Activated CD8-positive, alpha-beta memory T cell treated with anti-CD3 and anti-CD28 coated beads, Interleukin-2, amount 10 ng/mL, durations not matched to agents 7 days and 5 days (primary cell): ENCODE measurements at places on chromosomes 1 and 21. TPM values are rescaled to one million over a fixed set of nuclear protein-coding genes. Genes with fewer than 3 reads are reported as not detected.

- DNase-seq, result no peak
- H3K4me1 ChIP-seq, result peaks cover 5% of the 10 kb centered on the region
- H3K27me3 ChIP-seq, result no peaks in the 10 kb centered on the region
- H3K27ac ChIP-seq, result no peak overlapping the region
- H3K36me3 ChIP-seq, result peaks cover 44% of the 10 kb centered on the region
- H3K4me3 ChIP-seq, result no peak overlapping the region
These were observed 26.4 kb downstream of the DENND2D start for GRCh38 chr1:111174070-111174469.

DNA sequence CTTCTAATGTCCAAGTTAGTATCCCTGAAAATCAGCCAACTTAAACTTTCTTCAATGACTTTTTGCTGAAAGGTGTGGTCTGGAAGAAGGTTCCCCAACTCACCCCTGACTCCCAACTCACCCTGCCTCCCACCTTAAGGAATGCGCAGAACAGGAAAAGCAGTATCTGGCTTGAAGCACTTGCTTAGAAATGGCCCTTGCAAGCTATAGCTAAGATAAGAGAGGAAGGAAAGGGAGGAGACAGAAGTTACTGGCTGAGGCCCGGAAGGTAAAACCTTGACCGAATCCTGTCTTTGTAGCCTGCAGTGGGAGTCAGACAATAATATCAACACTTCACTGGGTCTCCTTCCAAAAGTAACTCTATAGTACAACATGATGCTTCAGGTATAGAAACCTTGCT is 2.9 kb downstream of the CYYR1 start:
- peaks cover 15% of the 10 kb centered on the region for H3K27me3 ChIP-seq
- no peak overlapping the region for H3K27ac ChIP-seq
- no peaks in the 10 kb centered on the region for H3K4me1 ChIP-seq
- no peak overlapping the region for H3K4me3 ChIP-seq

Gene ALPL
- total RNA-seq, result not detected

Gene MYOC
- not detected for total RNA-seq

Gene MRPL55
- 51.9 TPM for total RNA-seq

DNA sequence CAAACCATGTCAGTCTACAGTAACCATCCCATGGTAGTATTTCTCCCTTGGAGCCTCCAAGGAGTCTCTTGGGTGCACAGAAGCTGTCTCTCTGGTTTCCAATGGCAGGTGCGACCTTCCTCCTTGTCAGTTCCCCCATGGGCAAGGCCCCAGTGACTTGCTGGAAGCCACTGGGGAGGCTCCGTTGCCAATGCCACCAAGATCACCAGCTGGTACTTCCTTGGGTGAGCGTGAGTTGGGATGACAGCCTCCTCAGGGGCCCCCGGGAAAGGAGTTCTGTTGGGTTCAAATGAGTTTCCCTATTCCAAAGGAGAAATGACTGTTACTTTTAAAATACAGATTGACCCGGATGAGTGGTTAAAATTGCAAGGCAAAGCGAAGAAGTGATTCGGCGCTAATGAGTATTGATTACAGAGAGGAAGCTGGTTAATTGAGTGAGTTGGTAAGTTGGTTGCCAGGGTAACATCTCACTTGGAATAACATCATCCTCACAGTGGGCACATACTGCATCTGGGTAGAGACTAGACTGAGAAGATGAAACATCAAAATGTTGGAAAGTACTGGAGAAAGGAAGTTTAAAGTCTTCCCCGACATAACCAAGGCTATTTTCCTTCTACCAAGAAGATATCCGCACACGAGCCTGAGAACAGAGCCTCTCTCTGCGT is 53.0 kb upstream of the LAPTM5 start:
- DNase-seq, result no peak
- H3K36me3 ChIP-seq, result no peaks in the 10 kb centered on the region
- H3K27ac ChIP-seq, result no peak overlapping the region
- H3K4me3 ChIP-seq, result no peak overlapping the region

DNA sequence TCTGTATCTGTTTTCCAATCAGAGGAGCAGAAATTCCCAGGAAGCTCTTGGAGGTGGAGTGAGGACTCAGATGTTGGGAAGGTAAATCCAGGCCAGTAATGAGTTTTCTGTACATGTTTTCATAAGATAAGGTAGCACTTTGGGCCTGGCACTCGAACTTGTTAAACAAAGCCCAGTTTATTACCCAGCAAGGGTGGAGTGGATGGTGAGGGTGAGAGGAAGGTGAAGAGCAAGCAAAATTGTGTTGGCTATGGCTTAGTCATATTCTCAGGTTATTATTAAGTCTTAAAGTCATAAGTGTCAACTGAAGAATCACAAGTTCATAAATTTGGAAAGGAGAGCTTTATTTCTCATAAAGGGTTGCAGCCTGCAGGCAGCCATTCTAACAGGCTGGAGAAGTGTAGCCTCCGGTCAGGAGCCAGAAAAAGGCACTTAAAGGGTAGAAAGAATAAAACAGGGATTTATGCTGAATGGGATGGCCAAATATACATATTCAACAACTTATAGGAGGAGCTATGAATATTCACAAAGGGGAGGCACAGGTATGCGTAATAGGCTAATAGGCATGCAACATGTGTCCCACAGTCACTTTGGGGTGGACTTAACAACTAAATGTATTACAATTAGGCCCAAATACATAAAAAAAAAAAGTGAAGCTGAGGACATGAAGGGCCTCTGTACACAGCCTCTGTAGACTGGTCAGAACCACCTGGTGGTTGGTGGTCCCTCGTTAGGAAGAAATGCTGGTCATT is 523.9 kb downstream of the LMO4 start:
- no peak for DNase-seq
- no peak overlapping the region for H3K27ac ChIP-seq
- H3K36me3 ChIP-seq, result no peaks in the 10 kb centered on the region
- H3K4me3 ChIP-seq, result no peak overlapping the region

Gene RNF223
- total RNA-seq, result not detected

Gene MAP10
- total RNA-seq, result 2.8 TPM

- no peak for DNase-seq
- H3K36me3 ChIP-seq, result no peaks in the 10 kb centered on the region
These were observed 3.6 kb upstream of the OTUD3 start for GRCh38 chr1:19878637-19878985.

Gene AVPR1B
- total RNA-seq, result not detected

Gene MNDA
- total RNA-seq, result not detected

Gene MROH7
- total RNA-seq, result not detected

DNA sequence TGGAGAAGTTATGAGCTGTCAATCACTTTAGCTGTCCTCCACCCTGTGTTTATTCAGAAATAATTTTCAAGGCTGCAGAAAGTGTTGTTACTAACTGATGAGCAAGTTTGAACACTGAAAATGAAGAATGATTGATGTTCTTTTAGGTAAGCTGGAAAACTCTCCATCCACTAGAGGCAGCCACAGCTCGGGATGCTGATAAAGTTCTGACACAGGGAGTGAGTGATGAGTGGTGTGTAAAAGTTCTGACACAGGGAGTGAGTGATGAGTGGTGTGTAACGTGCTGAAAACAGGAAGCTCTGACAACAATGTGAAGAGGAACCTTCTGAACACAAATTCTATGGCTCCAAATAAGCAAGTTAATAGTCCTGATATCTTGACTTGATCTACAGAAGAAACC is 197.5 kb upstream of the PTBP2 start:
- H3K4me1 ChIP-seq, result no peaks in the 10 kb centered on the region
- H3K4me3 ChIP-seq, result no peak overlapping the region
- no peaks in the 10 kb centered on the region for H3K27me3 ChIP-seq

Gene GREM2
- 0.05 TPM for total RNA-seq

DNA sequence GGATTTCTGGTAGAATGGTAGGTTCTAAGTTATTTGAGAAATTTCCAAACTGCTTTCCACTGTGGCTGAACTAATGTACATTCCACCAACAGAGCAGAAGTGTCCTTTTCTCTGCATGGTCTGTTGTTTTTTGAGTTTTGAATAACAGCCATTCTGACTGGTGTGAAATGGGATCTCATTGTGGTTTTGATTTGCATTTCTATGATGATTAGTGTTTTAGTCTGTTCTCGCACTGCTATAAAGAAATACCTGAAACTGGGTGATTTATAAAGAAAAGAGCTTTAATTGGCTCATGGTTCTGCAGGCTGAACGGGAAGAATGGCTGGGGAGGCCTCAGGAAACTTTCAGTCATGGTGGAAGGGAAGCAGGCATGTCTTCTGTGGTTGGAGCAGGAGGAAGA is 80.3 kb downstream of the SDCCAG8 start:
- H3K4me3 ChIP-seq, result no peak overlapping the region
- peaks cover 9% of the 10 kb centered on the region for H3K36me3 ChIP-seq
- H3K27me3 ChIP-seq, result no peaks in the 10 kb centered on the region
- no peak overlapping the region for H3K27ac ChIP-seq

- H3K27me3 ChIP-seq, result no peaks in the 10 kb centered on the region
- H3K4me1 ChIP-seq, result no peaks in the 10 kb centered on the region
- DNase-seq, result no peak
- no peaks in the 10 kb centered on the region for H3K36me3 ChIP-seq
These were observed 45.2 kb downstream of the CLEC20A start for GRCh38 chr1:178451529-178451928.

GRCh38 chr1:20551945-20552727 is at the start of gene FAM43B:
Gene FAM43B (plus strand): TSS chr1:20552573. CDS start chr1:20552974, 401 bp downstream.
- H3K4me1 ChIP-seq, result peaks cover 4% of the 10 kb centered on the region
- no peak within 1 kb of the TSS for H3K4me3 ChIP-seq
- no peak within 1 kb of the TSS for H3K27ac ChIP-seq
- peaks cover 49% of the 10 kb centered on the region for H3K27me3 ChIP-seq

- no peak for DNase-seq
- no peak overlapping the region for H3K4me3 ChIP-seq
- no peak overlapping the region for H3K27ac ChIP-seq
These were observed 44.3 kb upstream of the LRRC7 start for GRCh38 chr1:69523461-69523860.

GRCh38 chr1:55700359-55701130 is 485.4 kb upstream of the USP24 start:
- H3K4me1 ChIP-seq, result no peaks in the 10 kb centered on the region
- no peak overlapping the region for H3K4me3 ChIP-seq
- H3K36me3 ChIP-seq, result no peaks in the 10 kb centered on the region
- no peak overlapping the region for H3K27ac ChIP-seq
- no peak for DNase-seq

DNA sequence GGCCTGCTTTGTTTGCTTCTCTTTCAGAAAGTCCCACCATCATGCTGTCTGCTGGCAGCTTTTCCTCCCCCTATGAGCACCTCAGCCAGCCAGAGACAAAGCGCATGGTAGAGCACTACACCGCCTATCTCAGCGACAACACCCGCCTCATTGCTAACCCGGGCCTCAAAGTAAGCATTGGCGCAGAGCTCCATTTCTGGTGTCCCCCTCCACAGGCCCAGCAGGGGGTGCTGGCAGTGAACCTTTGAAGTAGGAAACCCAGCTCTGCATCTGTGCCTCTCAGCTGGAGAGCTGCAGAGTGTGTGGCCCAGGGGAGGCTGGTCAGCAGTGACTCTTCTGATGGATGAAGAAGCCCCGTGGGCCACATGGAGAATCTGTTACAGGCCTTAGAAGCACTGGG is 81.2 kb upstream of the RAVER2 start:
- H3K4me3 ChIP-seq, result no peak overlapping the region
- peak; percentile 45 for DNase-seq
- H3K27me3 ChIP-seq, result peaks cover 12% of the 10 kb centered on the region
- no peaks in the 10 kb centered on the region for H3K36me3 ChIP-seq
- no peaks in the 10 kb centered on the region for H3K4me1 ChIP-seq

DNA sequence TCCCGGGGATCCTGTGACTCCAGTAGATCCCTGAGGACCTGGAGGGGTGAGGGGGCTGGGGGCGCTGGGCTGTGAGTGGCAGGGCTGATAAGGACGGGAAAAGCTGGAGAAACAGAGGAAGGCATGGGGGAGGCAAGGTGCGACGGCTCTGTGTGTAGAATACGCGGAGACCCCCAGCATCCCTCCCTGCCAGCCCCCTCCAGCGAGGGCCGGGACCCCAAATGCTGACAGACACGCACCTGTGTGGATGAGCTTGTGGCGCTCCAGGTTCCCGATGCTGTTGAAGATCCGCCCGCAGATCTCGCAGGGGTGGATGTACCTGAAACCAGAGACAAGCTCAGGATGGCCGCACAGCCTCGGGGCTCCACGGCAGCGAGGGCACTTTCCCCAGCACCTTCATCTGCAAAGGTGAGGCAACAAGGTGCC is 53.0 kb upstream of the RIPK4 start:
- no peak overlapping the region for H3K4me3 ChIP-seq
- H3K36me3 ChIP-seq, result no peaks in the 10 kb centered on the region
- DNase-seq, result no peak
- H3K27ac ChIP-seq, result no peak overlapping the region

DNA sequence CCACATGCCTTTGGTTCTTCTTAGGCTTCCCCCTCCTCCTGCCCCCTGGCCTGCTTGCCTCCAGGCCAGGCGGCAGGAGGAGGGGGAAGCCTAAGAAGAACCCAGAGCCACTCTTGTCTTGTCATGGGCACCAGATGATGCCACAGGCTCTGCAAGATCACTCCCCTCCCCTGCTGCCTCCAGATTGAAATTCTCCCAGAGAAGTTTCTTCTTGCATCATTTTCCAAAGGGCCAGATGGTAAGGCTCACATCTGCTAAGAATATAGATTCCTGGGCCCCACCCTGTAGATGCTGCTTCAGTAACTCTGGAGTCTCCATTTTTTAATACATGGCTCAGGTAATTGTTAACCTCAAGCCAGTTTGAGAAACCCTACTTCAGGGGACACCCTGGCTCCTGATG is 60.8 kb downstream of the FAM163A start:
- H3K36me3 ChIP-seq, result no peaks in the 10 kb centered on the region
- H3K4me1 ChIP-seq, result no peaks in the 10 kb centered on the region
- H3K4me3 ChIP-seq, result no peak overlapping the region
- no peak overlapping the region for H3K27ac ChIP-seq
- H3K27me3 ChIP-seq, result peaks cover 2% of the 10 kb centered on the region

DNA sequence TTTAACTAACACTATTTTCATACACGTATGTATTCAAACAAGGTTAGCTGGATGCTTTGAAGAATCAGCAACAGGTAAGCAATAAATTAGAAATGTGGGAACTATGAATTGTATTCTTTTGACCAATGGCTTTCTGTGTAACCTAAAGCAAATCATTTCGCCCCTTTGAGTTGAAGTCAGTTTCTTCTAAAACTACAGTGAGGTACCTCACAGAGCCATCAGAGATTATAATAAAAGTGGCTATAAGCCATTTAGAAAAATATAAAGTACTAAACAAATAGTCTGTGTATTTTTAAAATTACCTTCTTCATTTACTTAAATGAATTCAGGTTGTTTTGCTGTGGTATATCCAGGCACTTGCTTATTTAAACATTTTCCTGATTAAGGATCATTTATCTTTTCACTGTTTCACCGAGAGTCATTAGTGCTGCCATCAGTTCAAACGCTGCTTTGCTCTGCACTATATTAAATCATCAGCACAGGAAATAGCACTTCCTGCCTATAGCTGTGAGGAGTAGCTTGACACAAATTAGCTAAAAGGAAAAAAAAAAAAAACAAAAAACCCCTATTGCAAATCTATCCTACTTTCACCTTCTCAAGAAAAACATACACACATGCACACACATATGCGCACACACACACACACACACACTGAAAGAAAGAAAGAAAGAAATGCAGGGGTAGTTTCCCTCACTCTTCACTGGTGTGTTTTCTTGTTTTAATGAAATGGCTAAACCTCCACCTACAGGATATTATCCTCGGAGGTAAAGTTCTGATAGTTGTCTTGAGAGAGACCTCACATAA is 39.8 kb upstream of the C1orf105 start:
- H3K27ac ChIP-seq, result peak overlapping the region; percentile 82
- peaks cover 2% of the 10 kb centered on the region for H3K27me3 ChIP-seq
- peaks cover 2% of the 10 kb centered on the region for H3K36me3 ChIP-seq
- peak; percentile 48 for DNase-seq
- H3K4me3 ChIP-seq, result peak overlapping the region; percentile 60
- H3K4me1 ChIP-seq, result peaks cover 14% of the 10 kb centered on the region

Gene DAB1
- total RNA-seq, result not detected

Gene GBP4
- 78.6 TPM for total RNA-seq

Gene SLC9C2
- not detected for total RNA-seq
